CD4-positive, alpha-beta T cell treated with Interleukin-15 for 1 hour (primary cell): ENCODE measurements at places on chromosomes 13 and 19.
A peak's percentile ranks its signal among the peaks of the same experiment; 100 is the strongest.

- peak; percentile 58 for DNase-seq
Measured at GRCh38 chr19:737591-738093, 13.3 kb upstream of the MISP start.

GRCh38 chr13:51727634-51728274 lies 76.2 kb downstream of the DHRS12 start:
- DNase-seq: no peak

GRCh38 chr13:46609052-46609451 lies 56.1 kb downstream of the LRCH1 start:
- DNase-seq: no peak

GRCh38 chr13:99486996-99487395 lies 14.3 kb upstream of the TM9SF2 start:
- no peak for DNase-seq

DNA sequence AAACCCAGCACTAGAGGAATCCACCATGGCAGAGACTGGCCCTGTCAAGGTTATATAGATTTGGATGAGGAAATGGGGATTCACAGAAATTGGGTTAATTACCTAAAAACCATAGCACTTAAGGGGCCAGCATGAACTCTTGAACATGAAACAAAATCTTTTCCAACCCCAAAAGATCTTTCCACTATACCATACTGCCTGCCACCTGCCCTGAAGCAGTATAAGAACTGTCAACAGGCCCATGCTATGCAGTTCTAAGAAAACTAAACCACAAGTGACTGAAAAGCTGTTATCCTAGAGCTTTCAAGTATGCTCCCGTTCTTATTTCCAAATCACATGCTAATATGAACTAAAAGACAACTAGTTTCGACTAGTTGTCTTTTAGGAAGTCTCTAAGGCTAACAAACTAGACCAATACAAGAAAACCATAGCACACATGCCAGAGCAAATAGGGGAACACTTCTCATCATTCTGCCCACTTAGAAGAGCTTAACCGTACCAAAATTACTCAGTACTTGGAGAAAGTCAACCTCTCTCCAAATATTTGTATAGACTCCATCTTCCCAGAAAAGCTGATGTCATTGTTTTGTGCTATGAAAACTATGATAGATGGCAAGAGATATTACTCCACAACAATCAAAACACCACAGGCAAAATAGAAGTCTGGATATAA lies 27.5 kb downstream of the HSPH1 start:
- no peak for DNase-seq

DNA sequence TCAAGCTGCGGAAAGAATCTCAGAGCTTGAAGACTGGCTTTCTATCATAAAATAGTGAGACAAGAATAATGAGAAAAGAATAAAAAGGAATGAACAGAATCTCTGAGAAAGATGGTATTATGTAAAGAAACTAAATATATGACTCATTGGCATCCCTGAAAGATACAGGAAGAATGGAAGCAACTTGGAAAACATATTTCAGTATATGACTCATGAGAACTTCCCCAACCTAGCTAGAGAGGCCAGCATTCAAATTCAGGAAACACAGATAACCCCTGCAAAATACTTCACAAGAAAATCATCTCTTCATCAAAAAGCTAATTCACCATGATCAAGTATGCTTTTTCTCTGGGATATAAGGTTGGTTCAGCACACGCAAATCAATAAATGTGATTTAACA lies 2318.0 kb downstream of the PCDH9 start:
- DNase-seq: no peak

DNA sequence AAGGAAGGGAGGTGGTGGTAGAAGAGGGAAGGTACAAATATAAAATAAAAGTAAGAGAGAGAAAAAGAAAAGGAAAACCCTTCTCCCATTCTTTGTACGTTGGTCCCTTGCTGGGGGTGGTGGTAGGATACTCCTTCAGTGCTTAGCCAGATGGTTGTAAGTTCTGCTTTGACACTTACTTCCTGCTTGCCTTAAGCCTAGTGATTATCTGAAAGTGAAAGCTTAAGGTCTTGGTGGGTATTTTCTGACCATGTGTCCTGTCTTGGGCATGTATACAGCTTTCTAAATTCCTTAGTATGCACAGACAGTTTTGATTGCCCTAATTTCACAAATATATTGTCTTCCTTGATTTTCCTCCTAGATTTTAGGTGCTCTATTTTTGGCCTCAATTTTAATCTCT lies 314.8 kb downstream of the PCDH17 start:
- no peak for DNase-seq

- DNase-seq: no peak
Measured at GRCh38 chr19:58001895-58002369, 688 bp downstream of the ZNF606 start.

- DNase-seq: no peak
Measured at GRCh38 chr13:24073657-24074056, 86.9 kb upstream of the SPATA13 start.

- no peak for DNase-seq
Measured at GRCh38 chr19:39342647-39343305, 555 bp downstream of the SAMD4B start.

- peak; percentile 71 for DNase-seq
Measured at GRCh38 chr19:18167975-18168645, 5.5 kb upstream of the IFI30 start.

DNA sequence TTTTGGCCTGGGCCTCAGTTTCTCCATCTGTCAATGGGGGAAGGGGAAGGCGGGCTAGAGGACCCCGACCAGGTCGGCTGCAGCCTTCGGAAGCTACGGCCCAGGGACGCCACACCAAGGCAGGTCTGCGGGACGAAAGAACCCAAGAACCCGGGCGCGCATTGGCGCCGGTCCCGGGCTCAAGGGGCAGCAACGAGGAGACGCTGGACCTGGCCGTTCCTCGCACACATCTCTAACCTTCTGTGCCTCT lies 739 bp upstream of the ILF3 start:
- no peak for DNase-seq

GRCh38 chr13:44703371-44703770 lies 127.2 kb upstream of the TSC22D1 start:
- no peak for DNase-seq

DNA sequence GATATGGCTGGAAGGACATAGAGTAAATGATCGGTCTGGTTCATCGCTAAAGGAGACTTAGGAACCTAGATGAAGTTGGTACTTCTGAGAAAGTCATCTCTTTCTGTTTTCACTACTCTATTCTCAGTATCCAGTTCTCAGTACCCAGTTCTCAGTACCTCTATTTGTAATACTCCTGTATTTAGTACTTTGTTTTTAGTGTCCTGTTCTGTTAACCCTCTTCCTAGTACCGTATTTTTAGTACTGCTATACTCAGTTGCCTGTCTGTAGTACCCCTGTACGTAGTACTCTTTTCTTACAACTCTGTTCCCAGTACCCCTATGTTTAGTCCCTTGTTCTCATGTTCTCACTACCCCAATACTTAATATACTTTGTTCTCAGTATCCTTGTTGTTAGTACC lies 1.2 kb downstream of the RFXAP start:
- DNase-seq: no peak

- no peak for DNase-seq
Measured at GRCh38 chr13:29956853-29957252, 106.4 kb upstream of the UBL3 start.

GRCh38 chr13:113813749-113814434 lies 50.0 kb downstream of the GAS6 start:
- DNase-seq: no peak

DNA sequence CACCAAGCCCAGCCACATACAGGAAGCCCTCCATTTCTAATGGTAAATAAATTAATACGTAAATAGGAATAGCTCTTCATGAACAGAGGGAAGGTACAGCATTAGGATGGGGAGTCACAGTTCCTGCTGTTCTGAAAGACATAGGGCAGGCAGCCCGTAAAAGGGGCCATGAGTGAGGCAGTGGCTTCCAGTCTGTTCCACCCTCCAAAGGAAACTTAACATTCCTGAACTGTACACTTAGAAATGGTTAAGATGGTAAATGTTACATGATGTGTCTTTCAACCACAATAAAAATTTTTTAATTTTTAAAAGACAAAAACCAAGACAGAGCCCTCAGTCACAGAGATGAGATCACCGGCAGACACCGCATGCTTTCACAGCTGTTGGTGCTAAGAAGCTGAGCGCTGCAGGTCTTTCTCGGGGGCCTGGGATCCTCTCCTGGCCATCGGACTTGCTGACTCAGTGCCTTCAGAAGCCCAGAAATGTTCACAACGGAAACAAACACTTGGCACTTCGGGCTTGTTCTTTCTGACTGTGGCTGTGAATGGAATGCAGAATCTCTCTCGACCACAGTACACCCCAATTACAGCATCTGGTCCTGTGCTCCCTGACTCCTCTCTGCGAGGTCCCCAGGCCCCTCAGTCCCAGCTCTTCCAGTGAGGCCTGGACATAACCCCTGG lies 36.4 kb downstream of the EPS15L1 start:
- no peak for DNase-seq

DNA sequence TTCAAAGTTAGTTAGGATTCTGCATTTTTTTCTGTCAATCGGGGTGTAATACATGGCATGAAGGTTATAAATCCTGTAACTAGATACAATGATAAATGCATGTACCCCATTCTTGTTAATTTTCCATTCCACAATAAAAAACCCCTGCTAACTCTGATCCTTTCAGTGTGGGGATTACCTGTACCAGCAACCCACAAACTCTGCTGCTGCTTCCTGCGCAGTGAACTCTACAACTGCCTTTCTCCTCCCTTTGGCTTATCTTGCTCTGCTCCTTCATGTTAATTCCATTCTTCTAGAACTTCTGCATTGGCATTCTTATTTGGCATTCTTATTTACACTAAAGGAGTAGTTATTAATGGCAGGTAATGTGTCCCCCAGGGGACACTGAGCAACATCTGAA lies 273.1 kb downstream of the KLF12 start:
- no peak for DNase-seq

DNA sequence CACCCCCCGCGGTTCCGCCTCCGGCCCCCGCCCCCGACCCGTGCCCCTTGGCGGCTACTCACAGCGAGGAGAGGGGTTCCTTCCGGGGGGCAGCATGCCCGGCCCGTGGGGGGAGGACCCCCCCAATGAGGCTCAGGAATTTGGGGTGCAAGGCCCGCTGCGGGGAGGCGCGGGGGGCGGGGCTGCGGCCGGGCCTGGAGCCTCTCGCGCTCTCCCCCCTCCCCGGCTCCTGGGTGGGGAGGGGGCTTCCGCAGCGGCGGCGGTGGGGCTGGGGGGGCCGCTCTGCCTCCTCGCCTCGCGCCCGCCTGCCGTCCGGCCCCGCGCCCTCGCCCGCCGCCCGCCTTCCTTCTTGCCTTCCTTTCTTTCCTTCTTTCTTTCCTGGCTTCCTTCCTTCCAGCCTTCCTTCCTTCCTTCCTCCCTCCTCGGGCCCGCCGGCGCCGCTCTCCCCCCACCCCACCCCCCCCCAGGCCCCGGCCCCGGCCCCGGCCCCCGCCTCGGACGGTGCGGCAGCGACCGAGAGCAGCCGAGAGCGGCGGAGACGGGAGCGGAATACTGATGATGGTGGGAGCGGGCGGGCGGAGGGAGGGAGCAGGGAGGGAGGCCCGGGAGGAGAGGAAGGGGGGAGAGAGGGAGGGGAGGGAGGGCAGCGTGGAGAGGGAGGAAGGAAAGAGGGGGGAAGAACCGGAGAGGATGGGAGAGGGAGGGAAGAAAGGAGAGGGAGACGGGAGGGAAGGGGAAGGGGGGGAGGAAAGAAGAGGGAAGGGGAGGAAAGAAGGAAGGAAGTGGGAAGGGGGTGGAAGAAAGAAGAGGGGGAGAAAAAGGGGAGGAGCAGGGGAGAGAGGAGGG lies at the start of gene LRRC4B:
TSS of gene LRRC4B (minus strand) at position 554 of the 846 bp plus-strand sequence. CDS start 19,597 bp downstream, outside the sequence.
- DNase-seq: no peak

- no peak for DNase-seq
Measured at GRCh38 chr13:22091971-22092300, 421.1 kb downstream of the FGF9 start.

- DNase-seq: peak; percentile 89
Measured at GRCh38 chr19:51441410-51442390, 16.6 kb downstream of the SIGLEC8 start.

- DNase-seq: peak; percentile 71
Measured at GRCh38 chr13:22114630-22115311, 443.9 kb downstream of the FGF9 start.

- no peak for DNase-seq
Measured at GRCh38 chr13:107960301-107960700, 255.0 kb downstream of the LIG4 start.

DNA sequence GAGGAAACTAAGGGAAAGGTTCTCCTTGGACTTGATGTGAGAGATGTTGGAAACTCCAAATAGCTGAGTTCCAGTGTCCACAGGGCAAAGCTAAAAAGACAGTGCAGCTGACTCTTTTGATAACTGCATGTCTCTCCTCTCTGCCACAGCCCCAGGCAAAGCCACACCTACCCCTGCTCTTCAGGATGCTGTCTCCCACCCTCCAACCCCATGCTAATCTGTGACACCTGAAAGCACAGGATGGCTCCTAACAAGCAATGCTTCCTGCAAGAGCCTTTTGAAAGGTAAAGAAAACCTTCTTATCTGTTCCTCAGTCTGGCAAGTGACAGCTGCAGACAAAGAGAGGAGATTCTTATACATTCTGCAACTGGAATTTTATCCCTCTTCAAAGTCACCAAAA lies 14.5 kb downstream of the SLC46A3 start:
- DNase-seq: no peak

DNA sequence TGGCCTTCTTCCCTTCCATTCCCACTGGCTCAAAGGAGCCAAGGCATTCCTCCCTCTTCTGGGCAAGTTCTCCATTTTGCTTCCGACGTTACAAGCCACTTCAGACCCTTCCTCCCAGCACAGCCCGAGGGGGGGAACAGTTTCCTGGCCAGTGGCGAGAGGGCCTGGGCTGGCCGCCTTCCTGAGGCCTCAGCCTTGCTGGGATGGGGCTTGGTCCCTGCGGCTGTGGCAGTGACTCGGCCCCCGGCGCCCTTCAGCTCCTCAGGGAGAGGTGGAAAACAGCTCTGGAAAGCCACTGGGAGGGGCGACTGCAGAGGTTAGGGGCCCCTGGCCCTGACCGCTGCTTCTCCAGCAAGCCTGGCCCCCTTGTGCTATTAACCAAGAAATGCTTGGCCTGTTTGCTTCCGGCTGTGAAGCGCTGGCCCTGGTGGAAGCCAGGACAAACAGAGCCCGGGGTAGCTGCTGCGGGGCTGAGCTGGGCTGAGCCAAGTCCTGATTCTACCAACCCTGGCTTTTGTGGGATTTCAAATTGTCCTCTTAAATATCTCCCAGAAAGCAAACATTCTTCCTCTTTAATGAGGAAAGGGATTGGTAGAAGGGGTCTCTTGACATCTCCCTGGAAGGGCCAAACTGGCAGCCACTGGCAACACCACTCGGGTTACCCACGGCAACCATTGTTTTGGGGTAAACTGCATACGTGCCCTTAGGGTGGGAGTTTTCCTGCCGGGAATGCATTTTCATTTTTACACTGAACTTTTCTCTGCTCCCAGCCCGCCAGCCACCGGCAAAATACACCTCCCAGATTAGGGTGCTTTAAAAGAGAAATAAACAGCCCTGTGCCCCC lies 38.7 kb downstream of the C13orf46 start:
- DNase-seq: no peak
